ENCODE measurements at places on chromosomes 2 and 18.

DNA sequence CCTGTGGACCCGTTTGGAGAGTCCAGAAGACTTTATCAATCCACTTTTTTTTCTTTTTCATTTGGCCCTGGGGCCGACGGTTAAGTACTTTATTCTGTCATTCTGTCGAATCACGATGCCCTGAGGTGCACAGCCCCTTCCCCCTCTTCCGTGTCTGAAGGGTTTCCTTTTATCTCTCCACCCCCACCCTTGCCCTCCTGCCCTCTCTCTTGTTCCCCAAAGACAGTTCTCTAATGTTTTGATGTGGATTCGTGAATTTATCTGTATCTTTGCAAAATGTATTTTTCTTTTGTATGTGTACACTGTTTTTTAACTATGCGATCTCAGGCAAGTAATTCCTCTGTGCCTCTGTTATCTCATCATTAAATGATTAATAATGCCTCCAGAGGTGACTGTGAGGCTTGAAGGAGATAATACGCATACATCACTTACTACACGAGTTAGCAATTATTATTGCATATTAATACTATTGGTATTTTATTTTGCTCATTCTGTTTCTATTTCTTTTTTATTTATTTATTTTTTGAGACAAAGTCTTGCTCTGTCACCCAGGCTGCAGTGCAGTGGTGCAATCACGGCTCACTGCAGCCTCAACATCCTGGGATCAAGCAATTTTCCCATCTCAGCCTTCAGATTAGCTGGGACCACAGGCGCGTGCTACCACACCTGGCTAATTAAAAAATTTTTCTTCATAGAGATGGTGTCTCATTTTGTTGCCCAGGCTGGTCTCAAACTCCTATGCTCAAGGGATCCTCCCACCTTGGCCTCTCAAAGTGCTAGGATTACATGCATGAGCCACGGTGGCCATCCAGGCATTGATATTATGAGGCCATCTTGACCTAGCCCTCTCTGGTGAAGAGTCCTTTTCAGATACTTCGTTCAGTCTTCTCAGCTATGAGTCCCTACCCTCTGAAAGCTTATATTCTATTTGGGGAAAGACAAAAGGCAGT is 1.4 kb upstream of the CASP8 start:
- DNase-seq, result no peak

- no peak for DNase-seq
Measured at GRCh38 chr2:157508676-157509075, 64.8 kb upstream of the CYTIP start.

DNA sequence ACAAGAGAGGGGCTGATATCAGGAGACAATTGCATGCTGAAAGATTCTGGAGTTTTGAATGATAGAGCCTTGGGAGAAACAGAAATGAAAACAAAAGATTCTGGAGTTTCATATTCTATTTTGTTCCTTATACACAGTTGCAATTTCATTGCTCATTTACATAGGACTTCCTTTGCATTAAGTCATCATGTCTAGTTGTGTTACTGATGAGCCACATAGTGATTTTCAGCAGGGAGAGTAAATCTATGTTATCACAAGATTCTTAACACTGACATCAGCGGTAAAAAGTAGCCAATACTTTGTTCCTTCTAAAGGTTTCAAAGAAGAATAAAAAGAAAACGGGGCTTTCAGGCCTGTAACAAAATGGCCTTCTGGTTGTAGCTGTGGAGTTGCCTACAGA is 7.1 kb downstream of the ADAM17 start:
- DNase-seq, result no peak

DNA sequence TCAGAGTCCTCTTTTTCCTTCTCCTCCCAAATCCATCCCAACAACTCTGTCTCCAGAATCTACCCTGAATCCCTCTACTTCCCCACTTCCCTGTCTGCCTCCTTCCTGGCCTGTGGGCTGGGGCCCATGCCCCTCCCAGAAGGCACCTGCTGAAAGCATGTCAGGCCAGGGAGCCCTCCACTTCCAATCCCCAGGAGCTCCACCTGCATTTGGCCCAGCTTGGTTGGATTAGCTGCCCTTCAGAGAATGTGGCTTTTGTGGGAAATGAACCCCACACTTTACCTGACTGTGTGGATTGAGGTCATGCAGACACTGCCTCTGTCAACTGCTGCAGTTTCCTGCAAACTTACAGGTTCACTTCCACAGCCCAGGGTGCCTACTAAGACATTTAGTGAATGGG is 58.5 kb downstream of the ACOXL start:
- DNase-seq, result no peak

GRCh38 chr2:216775043-216775453 is 79.7 kb upstream of the IGFBP5 start:
- peak; percentile 87 for DNase-seq

GRCh38 chr2:176852667-176853066 is 359.9 kb upstream of the HNRNPA3 start:
- DNase-seq, result no peak

DNA sequence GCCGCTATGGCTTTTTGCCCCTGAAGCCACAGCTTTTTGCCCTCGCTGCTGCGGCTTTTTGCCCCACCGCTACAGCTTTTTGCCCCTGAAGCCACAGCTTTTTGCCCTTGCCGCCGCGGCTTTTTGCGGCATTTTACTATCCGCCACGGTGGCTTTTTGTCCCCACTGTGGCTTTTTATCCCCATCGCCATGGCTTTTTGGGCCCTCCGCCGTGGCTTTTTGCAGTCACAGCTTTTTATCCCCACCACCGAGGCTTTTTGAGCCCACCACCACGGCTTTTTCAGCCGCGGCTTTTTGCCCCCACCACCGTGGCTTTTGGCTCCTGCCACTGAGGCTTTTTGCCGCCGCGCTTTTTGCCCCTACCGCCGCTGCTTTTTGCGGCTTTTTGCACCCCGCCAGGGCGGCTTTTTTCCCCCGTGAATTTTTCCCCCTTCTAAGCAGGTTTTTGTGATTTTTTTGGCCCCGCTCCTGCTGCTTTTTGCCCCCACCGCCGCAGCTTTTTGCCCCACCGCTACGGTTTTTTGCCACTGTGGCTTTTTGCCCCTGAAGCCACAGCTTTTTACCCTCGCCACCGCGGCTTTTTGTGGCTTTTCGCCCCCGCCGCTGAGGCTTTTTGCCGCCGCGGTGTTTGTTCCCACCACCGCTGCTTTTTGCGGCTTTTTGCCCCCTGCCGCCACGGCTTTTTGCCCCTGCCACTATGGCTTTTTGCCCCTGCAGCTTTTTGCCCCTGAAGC is 2797.2 kb upstream of the TEKT4 start:
- no peak for DNase-seq

DNA sequence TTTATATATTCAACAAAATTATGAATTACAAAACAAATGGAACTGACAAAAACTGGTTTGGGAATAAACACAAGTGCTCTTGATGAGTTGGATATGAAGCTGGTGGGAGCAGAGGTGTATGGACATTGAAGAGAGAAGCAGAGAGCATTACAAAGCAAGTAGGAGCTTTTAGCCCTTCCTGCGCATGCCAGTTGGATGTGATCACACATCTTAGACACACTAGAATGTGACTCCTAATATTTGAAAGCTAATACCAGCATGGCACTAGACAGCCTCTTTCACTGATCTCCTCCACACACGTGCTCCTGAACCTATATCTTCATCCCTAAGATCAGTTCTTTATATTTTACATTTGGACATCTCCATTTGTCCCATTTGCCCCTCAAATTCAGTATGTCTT is 298.1 kb downstream of the MTX2 start:
- no peak for DNase-seq

GRCh38 chr2:233865838-233866237 is 2.3 kb downstream of the MSL3B start:
- peak; percentile 31 for DNase-seq

GRCh38 chr2:187748958-187749357 is 194.7 kb upstream of the TFPI start:
- no peak for DNase-seq

DNA sequence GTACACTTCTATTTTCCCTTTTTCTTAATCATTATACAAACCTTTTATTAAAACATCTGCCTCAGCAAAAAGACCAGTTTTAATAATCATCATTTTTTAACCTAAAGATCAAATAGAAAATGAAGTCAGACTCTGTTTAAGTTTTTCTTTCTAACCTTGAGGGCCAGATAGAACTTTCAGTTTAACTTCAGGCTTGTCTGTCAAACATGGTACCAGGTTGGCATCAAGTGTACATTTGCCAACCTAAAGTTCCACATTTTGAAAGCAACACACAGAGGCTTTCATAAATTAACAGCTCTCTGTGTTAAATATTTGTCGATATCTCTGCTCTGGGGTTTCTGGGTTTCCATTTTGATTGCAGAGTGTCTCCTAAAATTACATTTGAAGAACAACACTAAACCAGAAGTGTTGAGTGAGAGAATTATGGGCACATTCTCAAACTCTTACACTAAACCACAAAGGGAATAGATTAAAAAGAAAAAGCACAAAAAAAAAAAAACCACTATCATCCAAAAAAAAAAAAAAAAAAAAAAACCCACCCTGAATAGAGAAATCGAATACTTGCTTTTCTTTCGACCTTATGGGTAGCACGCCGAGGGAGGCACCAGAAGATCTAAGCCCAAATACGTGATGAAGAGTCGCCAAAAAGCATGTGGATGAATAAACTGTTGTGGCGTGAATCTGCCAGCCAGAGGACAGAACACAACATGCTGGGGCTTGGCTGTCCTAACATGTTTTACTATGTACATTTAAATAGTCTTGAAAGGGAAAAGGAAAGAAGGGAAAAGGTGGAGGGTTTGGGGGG is 166.2 kb downstream of the TCF4 start:
- peak; percentile 21 for DNase-seq

DNA sequence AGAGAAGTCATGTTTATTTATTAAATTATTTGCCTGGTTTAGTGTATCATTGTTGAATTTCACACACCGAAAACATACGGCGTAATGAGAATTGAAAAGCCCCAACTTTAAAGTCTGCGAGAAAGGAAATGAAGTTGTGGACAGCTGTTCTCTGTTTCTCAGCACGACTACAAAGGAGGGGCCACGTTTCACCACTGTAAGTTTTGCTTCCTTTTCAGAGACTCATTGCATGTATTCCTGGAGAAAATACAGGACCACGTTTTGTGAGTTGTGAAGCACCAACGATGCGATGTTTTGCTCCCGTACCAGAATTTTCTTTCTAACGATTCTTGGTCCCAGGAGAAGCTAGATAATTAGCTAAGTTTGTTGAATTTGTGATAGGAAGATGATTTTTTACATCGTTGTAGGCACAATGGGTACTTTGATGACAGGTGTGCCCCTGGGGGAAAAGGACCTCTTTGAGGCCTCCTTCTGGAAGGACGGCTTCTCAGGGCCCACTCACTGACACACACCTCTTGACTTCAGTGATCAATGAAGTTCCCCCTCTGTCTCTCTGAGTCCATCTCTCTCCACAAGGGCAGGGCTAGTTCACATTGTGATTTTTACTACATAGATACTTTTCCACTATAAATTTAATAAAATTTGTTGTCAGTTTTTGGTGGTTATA is 23.7 kb upstream of the ACKR3 start:
- no peak for DNase-seq

DNA sequence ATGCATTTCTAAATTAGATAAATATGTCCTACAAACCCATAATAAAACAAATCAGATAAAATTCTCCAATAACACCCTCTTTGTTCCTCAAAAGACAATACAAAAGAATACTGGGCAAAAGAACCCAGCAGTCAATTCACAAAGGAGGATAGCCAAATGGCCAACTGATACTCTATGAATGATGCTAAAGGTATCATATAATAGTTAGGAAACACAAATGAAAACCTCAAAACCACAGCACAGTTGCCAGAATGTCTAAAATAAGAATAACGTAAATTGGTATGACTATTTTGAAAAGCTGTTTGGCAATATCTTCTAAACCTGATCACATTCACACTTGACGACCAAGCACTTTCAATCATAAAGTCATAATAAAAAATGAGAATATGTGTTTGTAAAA is 315.4 kb downstream of the CDH7 start:
- DNase-seq, result no peak

- no peak for DNase-seq
Measured at GRCh38 chr2:24454294-24454693, 36.8 kb upstream of the NCOA1 start.

DNA sequence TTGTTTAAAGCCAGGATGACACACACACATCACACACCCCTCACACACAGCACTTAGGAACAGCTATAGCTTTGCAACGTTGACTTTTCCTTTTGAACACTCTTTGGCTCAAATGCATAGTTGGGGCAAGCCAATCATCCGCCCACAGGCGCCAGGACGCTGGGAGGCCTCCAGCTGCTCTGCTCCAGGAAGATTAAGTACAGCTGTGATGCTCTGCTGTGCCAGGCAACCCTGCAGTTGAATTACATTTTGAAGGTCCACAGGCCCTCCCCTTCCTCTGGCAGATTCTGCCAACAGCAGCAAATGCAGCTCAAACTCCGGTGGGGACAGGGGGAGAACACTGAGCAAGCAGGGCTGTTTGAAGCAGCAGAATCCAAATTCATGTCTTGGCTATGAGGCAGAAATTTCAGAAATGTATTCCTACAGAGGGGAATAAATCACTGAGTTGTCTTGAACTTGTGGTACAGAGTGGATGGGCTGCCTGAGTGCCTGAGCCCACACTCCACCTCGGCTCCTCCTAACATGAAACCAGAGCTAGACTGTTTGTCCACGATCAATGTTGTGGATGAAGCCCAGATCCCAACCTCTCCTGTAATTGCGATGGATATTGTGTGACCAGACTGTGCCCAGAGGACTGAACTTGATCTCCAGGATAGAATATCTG is 86.5 kb upstream of the PPP1CB start:
- peak; percentile 87 for DNase-seq

- no peak for DNase-seq
Measured at GRCh38 chr2:217118559-217119284, 258.9 kb upstream of the TNP1 start.

DNA sequence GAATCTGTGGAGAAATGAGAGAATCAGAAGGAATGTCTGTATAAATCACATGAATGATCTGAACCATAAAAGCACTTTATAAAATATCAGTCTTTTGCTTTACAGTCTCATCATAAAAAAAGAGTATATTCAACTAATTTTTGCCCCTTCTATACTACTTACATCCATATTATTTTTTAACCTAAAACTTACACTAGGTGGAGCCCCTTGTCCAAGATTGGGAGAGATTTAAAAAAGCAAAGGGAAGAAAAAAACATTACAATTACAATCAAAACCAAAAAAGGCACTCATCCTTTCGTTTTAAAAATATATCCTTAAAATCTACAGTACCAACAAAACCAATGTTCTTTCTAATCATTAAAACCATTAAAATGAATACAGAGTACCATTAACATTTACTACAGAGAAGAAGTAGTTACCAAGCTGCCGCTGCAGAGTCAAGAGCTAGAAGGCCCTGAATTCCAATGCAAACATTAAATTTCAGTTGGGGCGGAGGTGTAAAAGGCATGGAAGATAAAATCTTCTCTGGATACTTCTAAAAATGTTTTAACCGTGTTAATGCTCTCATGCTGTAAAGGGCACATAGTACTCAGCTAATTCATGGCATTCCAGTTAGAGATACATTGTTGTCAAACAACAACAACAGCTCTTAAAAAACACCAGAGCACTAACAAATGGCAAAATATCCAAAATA is 56.7 kb upstream of the EPB41L3 start:
- DNase-seq, result no peak

- DNase-seq, result no peak
Measured at GRCh38 chr18:35519148-35519899, 21.6 kb upstream of the INO80C start.

- DNase-seq, result peak; percentile 4
Measured at GRCh38 chr18:3481696-3482210, 31.8 kb downstream of the TGIF1 start.

- no peak for DNase-seq
Measured at GRCh38 chr2:47017541-47017940, 101.9 kb upstream of the MCFD2 start.

GRCh38 chr2:161991991-161992390 is 82.0 kb downstream of the DPP4 start:
- no peak for DNase-seq
